ENCODE measurements at places on chromosomes 3 and 15.

DNA sequence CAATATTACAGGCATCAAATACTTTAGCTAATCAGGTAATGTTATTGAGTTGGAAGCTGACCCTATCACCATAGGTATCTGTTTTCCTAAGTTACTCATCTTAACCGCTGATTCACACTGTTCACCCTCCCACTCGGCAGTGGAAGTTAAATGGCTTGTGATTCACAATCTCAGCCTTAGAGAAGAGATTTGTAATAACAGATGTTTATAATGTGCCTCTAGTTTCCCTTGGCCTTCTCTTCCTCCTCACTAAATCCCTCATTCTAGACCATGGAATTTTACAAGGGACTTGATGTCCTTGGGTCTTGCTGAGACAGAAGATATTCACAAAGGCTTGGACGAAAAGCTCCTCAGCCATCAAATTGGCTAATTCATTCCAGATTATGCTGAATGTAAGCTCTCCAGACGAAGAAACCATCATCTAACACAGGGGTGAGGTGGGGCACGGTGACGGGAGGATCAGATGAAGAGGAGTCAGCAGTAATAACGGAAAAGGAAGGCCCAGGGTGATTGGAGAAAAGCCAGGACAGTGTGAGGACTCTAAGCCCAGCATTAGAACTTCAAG lies 931.7 kb downstream of the MCTP2 start:
- peak; percentile 85 for DNase-seq

DNA sequence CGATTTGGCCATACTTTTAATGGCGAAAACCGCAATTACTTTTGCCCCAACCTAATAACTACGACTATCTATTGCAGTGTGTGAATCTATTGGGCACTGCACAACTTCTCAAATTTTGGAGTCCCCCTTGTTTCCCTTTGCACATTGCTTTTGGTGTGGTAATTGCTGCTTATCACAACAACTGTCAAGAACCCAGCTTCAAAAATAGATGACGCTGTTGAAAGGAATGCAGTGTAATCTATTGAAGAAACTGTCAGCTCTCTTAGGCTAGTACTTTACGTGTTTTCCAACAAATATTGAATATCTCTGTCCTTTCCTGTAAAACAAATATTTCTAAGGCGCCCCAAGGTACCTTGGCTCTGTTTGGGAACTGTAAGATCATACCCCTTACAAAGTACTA lies 222.8 kb upstream of the UBE2E2 start:
- no peak for DNase-seq

DNA sequence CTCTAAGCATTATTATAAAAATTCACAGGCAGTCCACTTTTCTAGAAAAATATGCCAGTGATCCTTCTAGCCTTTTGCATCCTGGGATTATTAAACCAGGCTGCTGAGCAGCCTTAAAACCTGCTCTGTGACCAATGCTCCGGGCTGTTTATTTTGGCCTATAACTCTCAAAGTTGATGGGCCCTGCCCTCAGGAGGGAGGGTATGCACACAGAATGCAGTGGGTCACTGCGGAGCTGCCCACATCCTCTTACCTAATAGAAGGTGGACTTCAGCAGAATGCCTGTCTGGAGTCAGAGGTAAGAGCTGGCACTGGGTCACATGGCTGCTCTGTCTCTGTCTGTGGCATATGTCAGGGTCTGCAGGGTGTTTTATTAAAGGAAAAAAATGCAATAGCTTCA lies 26.0 kb downstream of the CPNE4 start:
- no peak for DNase-seq

GRCh38 chr3:196518966-196519717 lies 4.0 kb upstream of the SMCO1 start:
- DNase-seq: no peak

GRCh38 chr15:70225416-70225815 lies 127.7 kb upstream of the TLE3 start:
- DNase-seq: no peak

- no peak for DNase-seq
Measured at GRCh38 chr3:182821221-182821981, 28.1 kb downstream of the ATP11B start.

- DNase-seq: peak; percentile 76
Measured at GRCh38 chr15:69414701-69415167, 585 bp downstream of the KIF23 start.

DNA sequence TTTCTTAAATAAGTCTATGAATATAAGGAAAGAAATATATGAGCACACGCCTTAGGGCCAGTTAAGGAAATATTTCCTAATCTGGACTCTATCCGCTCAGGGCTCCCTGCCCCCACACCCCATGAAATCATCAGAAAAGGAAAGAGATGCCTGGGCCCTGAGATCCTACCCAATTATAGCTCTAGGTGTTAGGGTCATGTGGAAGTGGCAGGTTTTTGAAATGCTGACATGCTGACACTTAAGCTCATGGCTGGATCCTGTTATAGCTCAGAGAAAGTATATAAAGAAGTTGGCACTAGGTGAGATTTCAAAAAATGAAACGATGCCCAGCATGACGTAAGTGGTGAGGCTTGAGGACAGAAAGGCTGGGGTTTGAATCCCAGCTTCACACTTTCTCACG lies 43.5 kb upstream of the AKAP13 start:
- no peak for DNase-seq

DNA sequence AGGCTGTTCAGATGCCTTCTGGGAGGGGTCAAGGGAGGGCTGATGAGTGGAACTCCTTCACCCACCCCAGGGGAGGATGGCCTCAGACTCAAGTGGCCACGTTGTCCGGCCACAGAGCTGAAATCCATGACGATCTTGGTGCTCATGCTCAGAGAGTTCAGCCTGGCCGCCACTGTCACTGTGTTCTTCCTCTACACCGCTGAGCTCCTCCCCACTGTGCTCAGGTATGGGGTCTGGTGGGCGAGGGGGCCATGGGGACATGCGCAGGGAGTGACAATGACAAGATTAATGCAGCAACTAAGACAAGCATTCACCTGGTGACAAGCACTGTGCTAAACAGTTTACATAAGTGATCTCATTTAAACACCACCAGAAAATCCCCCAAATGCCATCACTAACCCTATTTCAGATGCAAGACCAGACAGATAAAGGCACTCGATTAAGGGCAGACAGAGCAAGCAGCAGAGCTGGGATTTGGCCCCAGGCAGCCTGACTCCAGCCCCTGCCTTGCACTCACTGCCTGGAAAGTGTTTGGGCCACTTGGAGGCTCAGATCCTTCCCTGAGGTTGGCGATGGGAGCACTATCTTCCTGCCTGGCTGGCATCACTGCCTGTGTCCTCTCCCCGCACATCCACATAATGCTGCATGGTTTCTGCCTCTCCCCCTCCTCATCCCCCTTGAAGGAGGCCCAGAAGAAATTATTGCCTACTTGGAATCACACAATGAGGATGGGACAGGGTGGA lies 30.9 kb upstream of the XYLB start:
- no peak for DNase-seq

GRCh38 chr3:18237251-18238005 lies 187.7 kb downstream of the SATB1 start:
- no peak for DNase-seq

GRCh38 chr3:59245300-59245858 lies 195.6 kb upstream of the CFAP20DC start:
- DNase-seq: no peak

- no peak for DNase-seq
Measured at GRCh38 chr3:117793622-117794265, 1084.2 kb downstream of the TUSC7 start.

DNA sequence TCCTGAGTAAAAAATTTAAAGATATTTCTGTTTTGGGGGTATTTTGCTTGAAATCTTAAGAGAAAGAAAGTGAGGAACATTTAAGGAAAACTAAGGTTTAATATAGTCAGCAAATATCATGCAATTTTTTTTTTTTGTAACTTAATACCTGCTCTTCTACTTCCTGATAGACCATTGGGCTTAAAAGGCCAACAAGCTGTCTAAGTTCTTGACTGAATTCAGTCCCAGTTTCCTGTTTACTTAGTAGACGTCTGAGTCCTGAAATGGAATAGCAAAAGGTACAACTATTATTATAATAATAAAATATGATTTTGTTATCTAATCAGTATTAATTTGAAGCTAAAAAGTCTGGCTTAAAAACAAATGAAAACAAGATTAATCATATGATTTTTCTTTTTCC lies 37.9 kb downstream of the IQCB1 start:
- DNase-seq: no peak

GRCh38 chr3:126895178-126896066 lies 87.5 kb upstream of the PLXNA1 start:
- DNase-seq: no peak

DNA sequence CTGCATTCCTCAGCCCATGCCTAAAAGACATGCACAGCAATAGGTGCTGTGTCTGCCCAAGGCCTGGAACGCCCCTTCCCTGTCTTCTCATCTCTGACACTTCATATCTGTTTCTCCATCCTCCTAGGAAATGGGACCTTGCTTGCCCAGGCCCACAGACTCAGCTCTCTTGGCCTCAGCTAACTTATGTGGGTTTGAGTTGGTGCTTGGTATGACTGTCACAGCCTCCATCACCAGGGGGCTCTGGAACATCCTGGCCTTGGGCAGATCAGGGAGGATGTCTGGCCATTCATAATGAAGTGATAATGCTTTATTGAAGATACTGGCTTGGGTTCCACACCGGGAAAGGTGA lies 156.7 kb upstream of the SMAD3 start:
- DNase-seq: no peak

GRCh38 chr15:41490355-41490754 lies 3.3 kb upstream of the ITPKA start:
- peak; percentile 93 for DNase-seq

DNA sequence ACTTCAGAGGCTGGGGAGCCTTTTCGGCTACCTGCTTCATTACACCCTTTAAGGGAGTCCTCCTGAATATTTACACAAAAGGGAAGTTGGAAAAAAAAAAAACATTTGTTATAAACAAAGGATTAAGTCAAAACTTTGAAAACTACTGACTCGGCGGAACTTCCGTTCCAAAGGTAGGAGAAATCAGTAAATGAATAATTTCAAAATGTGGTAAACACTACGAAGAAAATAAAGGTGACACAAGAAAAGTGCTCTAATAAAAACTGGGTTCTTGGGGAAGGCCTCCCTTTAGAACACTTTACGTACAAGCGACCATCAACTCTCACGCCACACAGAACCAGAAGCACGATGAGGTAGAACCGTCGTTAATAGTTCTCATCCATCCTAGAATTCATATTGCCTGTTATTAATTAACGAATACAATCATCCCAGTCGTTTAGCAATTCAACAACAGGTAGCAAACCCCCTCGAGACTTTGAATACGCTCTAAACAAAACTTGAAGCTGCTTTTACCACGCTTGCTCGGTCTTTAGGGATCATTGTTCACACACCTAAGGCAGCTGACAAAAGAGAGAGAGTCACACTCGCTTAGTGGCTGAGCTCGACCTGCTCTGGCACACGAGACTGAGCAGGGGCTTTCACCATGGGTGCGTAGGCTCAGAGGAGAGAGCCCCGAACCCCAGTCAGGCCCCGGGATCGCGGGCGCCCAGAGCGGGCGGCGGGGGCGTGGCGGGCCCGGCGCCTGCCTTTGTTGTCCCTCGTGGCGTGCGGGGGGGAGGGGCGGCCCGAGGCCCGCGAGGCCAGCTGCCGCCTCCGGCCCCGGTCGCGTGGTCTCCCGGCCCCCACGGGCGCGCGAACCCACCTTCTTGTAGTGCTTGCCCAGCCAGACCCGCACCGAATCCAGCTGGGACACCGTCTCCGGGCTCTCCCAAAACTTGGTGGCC lies 680 bp downstream of the SMARCC1 start:
- no peak for DNase-seq

DNA sequence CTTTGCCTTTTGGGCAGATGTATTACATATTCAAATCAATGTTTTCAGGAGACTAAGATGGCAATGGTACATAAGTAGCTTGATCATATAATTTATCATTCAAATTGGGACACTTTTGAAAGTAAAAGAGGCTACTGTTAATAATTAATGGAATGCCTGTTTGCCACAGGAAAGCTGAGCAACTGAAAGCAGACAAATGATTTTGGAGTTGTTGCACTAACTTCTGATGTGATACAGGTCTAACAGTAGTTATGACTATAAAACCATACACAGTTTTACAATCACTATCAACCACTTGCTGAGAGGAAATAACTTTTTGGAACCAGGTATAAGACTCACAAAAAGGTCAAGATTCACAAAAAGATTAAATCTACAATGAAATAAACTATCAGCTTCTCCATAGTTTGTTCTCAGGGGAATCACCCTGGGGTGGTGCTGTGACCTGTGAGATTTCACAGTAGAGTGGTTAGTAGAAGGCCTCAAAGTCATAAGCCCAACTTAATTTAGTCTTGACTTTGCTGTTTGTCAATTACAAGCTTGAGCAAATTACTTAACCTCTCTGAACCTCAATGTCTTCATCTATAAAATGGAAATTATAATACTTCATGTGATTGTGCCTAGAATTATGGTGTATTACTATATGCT lies 42.7 kb downstream of the HHLA2 start:
- DNase-seq: no peak

DNA sequence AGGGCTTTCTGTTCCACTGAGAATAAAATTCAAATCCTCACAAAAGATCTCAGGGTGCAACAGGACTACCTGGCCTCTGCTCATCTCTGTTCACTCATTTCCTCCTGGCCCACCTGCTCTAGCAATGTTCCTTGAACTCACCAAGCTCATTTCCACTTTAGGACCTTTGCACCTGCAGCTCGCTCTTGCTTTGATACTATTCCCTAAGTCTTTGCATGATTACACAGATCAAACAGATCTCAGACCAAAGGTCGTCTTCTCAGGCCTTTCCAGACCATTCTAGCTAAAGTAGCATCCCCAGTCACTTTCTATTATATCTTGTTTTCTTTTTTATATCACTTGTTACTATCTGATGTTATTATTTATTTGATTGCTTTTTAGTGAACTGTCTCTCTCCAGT lies 54.7 kb downstream of the B3GNT5 start:
- no peak for DNase-seq

- no peak for DNase-seq
Measured at GRCh38 chr3:32818229-32818969, 602 bp downstream of the TRIM71 start.

GRCh38 chr3:138899351-138899991 lies 47.5 kb downstream of the FOXL2 start:
- no peak for DNase-seq

DNA sequence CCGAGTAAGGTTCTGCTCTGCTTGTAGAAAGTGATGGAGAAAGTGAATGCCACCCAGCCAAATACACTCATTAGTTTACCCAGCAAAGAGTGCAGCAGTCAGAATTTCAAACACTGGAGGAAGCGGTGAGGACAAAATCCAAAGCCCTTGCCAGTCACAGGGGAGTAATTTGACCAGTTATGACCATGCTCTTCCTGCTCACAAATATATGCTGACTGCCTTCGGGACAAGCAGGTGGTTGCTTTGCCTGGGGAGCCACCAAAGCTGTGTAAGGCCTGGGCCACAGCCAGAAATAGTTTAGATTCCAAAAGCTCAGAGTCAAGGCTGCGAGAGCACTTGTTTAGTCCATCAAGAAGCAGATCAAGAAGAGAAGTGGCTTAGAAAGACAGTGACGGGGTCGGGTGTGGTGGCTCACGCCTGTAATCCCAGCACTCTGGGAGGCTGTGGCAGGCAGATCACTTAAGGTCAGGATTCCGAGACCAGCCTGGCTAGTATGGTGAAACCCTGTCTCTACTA lies 51.0 kb upstream of the ATP13A3 start:
- peak; percentile 64 for DNase-seq
